ENCODE measurements at places on chromosomes 11 and 22.

GRCh38 chr22:33126881-33127280, 68.7 kb upstream of the SYN3 start:
- peak; percentile 81 for DNase-seq

- no peak for DNase-seq
Observed at GRCh38 chr11:85127349-85127748, 499.8 kb downstream of the DLG2 start.

- DNase-seq = no peak
Observed at GRCh38 chr11:47314992-47315391, 37.5 kb downstream of the MYBPC3 start.

GRCh38 chr11:45485070-45485707, 180.2 kb downstream of the CHST1 start:
- DNase-seq = no peak

- DNase-seq = no peak
Observed at GRCh38 chr11:65254724-65255123, 7.0 kb upstream of the POLA2 start.

DNA sequence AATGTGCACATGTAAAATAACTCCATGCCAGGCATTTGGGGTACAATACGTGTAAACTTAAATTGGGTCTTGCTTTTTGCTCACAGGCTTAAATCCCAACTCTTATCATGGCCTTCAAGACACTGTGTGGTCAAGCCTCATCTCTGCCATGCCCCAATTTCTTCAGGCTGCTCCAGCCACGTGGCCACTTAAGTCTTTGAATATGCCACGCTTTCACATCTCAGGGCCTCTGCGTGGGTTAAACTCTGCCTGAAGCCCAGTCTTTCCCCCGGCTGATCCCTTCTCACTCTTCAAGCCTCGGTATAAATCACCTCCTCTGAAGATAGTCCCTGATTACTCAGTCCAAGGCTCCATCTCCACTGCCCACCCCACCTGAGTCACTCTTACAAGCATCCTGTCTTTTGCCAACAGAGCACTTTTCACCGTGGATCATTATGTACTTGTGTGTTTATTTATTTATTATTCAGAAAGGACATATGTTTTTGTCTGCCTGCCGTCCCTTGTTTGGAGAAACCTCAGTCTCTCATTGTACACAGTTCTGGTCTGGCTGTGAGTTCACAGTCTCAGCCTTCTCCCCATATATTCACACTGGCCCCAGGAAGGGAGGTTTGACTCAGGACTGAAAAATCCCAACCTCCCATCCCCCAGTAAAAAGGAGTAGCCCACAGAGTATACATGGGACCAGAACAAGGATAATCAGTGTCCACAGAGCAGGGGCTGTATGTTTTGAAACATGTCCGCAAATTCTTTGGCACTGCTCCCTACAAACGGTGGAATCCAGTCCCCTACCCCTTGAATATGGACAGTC, 344.7 kb downstream of the MN1 start:
- no peak for DNase-seq

- DNase-seq = no peak
Observed at GRCh38 chr11:131378931-131379330, 8.5 kb downstream of the NTM start.

- DNase-seq = no peak
Observed at GRCh38 chr11:30254307-30255298, 23.8 kb downstream of the FSHB start.

GRCh38 chr11:13415201-13415600, 47.8 kb downstream of the BTBD10 start:
- DNase-seq = no peak

GRCh38 chr11:127126986-127127385, 126.4 kb upstream of the KIRREL3 start:
- DNase-seq = no peak

DNA sequence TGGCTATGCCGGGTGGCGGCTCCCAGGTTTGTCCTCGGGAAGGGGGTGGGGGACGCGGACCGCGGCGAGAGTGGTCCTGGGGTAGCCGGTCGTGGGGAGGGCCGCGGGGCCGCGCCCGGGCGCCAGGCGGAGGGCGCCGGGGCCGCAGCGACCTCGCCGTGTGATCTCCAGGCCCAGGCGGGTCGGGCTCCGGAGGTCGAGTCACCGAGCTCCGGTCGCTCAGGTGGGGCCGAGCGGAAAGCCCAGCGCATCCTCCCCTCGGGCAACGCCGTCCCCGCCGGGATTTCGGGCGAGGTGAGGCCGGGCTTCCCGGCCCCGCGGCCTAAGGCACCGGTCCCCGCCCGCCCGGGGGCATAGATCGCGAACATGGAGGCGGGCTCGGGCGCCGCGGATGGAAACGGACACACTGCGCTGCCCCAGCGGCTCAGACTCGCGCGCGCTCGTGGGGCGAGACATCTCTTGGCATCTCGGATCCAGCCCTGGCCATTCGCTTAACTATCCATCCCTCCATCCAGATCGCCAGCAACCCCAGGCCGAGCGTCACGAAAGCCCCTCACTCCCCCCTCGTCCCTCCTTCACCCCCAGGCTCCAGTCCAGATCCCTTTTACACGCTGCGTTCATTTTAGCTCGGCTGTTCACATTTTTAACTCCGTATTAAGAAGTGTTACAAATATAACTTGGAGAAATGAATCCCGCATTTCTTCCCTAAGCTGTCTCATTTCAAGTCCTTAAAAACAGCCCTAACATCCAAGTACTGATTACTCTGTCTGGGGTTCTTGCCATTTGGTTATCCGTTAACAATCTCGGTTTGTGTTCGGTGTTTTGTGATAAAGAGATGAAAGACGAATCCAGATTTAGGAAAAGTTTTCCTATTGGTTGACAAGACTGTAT, 460 bp downstream of the ZC3H12C start:
- DNase-seq = peak; percentile 41

DNA sequence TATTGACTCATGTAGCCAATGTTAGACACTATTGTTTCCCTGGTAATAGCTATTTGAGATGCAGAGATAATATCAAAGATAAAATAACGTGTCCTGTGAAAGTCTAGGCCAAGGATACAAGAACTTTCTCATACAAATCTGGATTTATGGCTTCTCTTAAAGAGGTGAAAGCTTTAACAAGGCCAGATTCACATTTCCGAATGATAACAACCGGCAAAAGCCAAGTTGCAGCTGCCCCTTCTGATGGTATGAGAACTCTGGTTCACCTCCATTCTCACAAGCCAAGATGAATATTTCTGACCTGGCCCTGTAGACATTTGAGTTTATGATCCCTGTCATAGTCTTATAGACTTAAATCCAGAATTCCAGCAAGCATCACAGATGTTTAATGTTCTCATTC, 230.4 kb upstream of the ZC3H12C start:
- DNase-seq = no peak

DNA sequence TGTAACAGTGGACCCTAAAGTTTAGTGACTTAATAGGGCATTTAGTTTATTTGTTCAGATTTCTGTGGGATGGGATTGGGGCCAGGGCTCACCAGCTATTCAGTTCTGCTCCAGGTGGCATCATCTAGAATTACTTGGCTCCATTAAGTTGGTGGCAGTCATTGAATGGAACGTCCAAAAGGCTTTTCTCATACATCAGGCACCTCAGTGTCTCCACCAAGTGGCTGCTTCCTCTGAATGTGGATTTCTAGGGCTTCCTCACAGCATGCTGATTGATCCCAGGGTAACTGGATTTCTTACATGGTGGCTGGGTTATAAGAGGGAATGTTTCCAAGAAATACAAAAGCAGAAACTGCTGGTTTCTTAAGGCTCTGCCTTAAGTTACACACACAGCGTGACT, 34.7 kb downstream of the USP47 start:
- no peak for DNase-seq

Measured in SK-N-DZ (cell line).